Fibroblast of skin of back (primary cell): ENCODE measurements at places on chromosomes 11 and 22.

- DNase-seq = no peak
Measured at GRCh38 chr22:33272871-33273270, 214.7 kb upstream of the SYN3 start.

DNA sequence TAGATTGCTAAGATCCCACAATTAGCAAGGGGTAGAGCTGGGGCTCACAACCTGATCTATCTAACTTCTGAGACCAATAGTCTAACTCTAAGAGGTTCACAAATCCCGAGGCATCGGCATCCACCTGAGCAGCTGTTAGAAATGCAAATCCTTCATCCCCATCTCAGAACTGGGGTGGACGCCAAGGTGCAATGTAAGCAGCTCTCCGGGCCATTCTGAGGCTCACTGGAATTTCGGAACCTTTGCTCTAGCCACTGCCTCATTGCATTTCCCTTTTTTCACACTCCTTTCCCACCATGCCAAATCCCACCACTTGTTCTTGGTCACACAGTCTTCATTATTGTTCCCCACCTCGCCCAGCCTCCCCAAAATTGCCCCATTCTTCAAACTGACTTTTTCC lies 29.8 kb downstream of the MAML2 start:
- DNase-seq = no peak

DNA sequence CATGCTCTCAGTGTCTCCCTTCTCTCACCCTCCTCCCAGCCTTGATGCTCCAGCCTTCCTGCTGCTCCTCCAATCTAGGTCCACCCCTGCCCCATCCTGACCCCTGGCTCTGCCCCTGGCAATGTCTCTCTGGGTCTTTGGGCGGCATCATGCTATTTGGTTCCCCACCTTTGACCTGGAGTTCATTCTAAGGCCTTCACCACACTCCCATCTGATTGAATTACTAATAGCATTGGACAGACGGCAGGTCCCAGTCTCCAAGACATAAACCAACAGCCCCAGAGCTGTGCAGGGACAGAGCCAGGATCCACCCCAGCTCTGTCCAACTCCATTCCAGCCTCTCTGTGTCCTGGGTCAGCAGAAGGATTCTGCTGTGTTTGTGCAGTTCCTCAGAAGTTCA lies 7.2 kb downstream of the APOL4 start:
- DNase-seq = no peak

- DNase-seq = no peak
Measured at GRCh38 chr11:76872959-76873827, 12.5 kb downstream of the ACER3 start.

GRCh38 chr22:27982106-27982505 lies 63.0 kb upstream of the PITPNB start:
- no peak for DNase-seq

DNA sequence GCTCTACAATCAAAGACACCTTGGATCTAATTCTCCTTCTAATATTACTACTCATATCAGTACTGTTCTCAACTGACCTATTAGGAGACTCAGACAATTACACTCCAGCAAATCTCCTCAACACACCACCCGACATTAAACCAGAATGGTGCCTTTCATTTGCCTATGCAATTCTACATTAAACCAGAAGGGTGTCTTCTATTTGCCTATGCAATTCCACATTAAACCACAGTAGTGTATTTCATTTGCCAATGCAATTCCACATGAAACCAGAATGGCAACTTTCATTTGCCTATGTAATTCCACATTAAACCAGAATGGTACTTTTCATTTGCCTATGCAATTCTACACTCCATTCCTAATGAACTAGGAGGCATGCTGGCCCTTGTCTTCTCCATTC lies 15.3 kb upstream of the APOL3 start:
- DNase-seq = no peak

- DNase-seq = peak; percentile 98
Measured at GRCh38 chr11:23903044-23903704, 593.7 kb upstream of the LUZP2 start.

GRCh38 chr11:112735470-112735869 lies 225.8 kb upstream of the NCAM1 start:
- DNase-seq = no peak

DNA sequence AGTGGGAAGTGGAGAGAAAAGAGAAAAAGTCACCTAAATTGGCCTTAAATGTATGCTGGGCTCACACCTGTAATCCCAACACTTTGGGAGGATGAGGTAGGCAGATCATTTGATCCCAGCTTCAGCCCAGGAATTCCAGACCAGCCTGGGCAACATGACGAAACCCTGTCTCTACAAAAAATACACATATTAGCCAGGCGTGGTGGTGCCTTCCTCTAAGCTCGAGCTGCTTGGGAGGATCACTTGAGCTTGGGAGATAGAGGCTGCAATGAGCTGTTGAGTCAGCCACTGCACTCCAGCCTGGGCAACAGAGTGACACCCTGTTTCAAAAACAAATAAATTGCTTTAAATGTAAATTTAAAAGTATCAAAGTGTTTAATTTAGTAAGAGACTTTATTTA lies 3.9 kb downstream of the CBL start:
- DNase-seq = no peak

- no peak for DNase-seq
Measured at GRCh38 chr22:20948450-20948849, 18.6 kb upstream of the AIFM3 start.

DNA sequence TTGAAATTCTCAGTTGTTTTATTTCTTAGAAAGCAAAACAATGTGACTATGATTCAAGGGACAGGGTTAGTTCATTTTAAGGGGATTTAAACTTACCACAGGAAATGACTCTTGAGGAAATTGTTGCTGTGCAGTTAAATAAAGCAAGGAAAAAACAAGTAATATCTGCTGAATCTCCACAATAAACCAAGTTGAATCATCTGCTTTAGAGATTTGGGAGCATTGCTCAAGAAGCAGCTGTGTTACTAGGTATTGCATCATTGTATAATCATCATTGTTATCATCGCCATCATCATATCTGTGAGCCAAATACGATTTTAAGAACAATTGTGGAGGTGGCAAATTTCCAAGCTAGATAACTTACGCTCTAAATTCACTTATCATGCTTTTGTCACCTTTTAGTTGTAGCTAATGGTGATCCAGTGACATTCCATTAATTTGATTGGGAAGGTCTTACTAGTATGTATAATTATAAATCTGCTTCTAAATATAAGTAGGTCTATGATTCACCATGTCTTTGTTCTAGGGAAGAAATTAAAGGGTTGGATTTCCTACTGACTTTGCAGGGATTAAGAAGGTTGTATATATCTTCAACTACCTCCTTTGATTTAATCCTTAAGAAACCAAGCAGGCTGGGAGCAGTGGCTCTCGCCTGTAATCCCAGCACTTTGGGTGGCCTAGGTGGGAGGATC lies 19.9 kb downstream of the MMP10 start:
- DNase-seq = peak; percentile 94

DNA sequence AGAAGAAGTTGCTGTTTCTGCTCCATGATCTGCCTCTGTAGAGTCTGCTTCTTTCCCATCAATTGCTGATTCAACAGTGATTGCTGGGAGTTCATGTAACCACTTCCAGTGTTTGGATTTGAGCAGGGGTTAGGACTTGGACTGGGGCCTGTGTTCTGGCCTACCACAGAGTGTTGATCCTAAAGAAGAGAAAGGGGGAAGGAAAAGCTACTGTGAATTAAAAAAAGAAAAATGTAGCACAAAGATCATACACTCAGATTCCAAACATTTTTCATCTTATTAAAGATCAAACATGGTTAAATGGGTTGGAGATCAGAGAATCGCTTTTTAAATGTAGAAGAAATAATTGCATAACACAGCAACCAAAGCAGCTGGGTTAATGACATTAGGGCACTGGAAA lies 67.6 kb upstream of the MTMR2 start:
- DNase-seq = peak; percentile 58

DNA sequence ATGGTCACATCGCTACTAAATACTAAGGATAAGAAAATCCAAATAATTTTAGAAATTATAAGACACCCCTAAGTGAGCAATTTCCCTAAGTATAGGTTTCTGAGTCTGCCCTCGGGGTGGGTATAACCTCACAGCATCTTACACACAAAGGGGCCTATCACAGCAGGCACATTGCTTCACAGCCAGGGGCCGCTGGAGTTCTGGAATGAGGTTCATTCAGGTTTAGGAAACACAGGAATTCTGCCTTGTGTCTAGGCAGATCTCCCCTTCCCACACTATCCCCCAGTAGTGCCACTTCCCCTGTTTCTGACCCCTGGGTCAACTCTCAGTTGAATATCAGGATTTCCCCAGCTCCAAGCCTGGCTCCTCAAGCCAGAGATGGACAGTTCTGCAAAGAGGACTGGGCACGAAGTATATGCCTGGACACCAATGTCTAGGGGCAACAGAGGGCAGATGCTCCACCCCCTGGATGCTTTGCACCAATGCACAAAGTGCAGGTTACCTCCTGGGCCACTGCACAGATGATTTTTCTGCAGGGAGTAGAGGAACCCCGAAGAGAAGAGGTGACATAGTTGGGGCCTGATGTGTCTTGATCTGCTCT lies 11.4 kb downstream of the TUBA8 start:
- no peak for DNase-seq

DNA sequence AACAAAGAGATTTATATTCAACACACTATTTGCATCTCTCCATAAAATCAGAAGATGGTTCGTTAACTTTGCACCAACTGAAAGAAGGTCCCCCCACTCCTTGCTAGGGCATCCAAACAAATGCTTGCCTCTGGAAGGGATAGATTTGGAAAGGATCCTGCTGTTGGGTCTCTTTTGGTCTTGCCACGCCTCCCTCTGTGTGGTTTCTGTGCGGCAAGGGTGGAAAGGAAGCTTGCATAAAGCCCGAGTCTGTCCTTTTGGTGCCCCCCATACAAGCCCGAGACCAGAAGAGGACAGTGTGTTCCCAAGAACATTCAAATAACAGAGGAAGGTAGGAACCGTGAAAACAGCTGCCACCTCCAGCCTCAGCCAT lies 15.1 kb downstream of the SCGB1A1 start:
- no peak for DNase-seq

- no peak for DNase-seq
Measured at GRCh38 chr22:40028098-40028425, 33.3 kb downstream of the FAM83F start.

DNA sequence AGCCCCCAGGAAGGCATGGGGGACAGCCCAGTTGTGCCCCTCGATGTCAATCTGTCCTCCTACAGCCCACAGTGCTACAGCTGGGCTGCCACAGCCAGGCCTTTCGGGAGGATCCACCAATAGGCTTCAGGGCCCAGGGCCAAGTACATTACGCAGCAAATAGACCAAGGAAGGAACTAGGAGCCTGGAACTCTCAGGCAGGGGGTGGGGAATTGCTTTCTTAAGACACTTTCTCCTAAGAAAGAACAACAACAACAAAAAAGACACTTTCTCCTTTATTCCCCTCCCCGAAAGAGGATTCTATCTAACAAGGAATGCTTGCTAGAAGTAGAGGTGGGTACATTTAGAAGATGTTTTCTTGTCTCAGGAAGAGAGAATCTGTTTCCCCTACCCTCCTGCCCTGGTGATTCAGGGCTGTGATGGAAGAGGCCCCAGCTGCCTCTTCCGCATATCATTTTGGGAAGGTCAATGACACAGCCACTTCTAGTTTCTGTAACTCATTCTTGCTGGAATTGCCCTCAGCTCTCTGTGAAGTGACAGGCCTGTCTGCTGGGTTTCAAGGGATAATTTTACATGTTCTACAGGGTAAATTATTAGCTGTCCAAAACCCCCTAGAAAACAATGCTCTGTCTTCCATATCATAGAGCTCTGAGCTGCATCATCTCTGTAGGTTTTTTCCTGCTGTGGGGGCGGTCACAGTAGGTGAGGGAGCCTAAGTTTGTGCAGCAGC lies 6.0 kb upstream of the MALAT1 start:
- peak; percentile 91 for DNase-seq

GRCh38 chr11:114285599-114285998 lies 10.6 kb upstream of the NNMT start:
- DNase-seq = peak; percentile 67

- DNase-seq = no peak
Measured at GRCh38 chr22:35353318-35353717, 27.6 kb upstream of the HMOX1 start.

- DNase-seq = no peak
Measured at GRCh38 chr11:35313066-35313759, 106.1 kb downstream of the SLC1A2 start.

- DNase-seq = no peak
Measured at GRCh38 chr11:133889893-133890292, 44.6 kb upstream of the SPATA19 start.

DNA sequence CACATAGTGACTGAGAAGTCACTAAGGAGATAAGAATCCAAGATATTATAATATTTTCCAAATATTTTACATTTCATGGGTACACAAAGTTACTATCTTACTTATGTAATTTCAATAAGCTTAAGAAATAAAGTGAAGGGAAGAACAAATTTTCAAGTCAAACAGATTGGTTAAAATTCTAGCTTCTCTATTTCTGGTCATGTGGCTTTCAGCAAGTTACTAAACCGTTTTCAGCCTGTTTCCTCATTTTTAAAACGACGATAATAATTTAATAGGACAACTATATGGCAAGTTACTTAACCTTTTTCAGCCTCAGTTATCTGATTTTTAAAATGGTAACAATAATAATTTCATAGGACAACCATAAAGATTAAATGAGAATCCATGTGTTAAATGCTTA lies 15.6 kb downstream of the DCUN1D5 start:
- DNase-seq = no peak

DNA sequence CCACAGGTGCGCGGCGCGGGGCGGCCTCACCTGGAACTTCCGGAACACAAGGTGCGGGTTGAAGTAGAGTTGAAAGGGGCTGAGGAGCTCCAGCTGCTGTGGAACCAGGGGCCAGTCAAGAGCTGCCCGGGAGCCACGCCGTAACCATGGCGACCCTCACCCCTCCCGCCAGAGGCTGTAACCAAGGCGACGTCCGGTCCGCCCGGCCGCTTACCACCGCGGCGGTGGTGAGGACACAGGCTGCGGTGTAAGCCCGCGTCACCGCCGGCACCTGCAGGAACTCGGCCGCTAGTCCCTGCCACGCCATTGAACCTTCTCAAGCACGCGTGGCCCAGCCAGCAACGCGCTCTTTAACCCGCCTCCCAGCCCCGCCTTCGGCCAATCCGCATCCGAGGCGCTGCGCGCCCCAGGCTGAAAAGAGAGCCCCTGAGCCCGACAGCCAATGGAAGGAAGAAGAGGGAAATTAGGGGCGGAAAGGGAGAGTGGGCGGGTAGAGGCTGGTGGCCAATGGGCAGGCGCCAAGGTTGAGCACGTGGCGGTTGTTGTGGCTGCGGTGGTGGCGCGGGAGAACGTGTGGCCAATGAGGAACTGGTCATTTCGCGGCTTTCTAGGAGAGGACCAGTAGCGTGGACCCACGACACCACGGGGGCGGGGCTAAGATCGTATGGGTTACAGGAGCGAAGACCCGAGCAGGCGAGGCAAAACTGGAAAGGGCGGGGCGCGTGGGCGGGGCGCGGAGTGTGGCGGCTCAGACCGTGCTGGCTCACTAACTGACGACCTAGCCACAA lies at the start of gene DERL3:
DERL3 (minus strand) TSS at position 326 of the 788 bp plus-strand sequence; CDS start at position 307, 19 bp downstream.
- DNase-seq = peak; percentile 97

DNA sequence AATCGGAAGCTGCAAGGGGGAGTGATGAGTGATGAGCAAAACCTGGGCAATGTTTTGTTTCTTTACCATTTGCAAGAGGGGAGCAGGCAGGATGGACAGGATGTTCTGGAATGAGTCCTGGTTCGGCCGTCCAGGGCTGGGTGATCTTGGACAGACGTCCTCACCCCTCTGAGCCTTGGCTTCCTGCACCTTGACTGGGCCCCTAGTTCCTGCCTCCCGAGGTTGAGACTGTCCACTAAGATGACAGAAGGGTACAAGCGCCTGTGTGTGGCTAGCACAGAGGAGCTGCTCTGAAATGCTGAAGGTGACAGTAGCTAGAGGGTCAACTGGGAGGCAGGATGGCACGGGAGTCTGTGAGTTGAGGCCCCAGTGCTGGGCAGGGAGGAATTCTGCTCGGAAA lies 306.2 kb downstream of the MN1 start:
- DNase-seq = no peak
